ENCODE measurements at places on chromosomes 3 and 15.

- no peak for DNase-seq
These were observed 7.0 kb upstream of the BOC start for GRCh38 chr3:113204371-113204770.

GRCh38 chr3:50661321-50661837, 13.3 kb upstream of the DOCK3 start:
- DNase-seq, result no peak

DNA sequence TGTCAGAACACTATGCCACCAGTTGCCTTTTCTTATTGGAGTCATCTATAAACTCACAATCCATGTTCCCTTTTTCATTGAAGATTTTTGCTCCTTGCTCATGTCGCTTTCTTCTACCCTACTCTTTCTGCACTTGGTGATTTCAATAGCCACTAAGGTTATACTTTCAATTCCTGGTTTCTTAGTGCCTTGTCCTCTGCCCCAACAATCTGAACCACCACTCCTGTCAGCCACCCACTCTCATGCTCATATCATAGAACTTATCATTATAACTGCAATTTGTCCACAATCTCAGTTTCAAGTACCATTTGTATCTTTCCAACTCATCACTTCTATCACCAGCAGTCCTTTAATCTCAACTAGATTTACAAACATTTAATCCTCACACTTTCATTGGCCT, 10.0 kb upstream of the GRAMD1C start:
- no peak for DNase-seq

DNA sequence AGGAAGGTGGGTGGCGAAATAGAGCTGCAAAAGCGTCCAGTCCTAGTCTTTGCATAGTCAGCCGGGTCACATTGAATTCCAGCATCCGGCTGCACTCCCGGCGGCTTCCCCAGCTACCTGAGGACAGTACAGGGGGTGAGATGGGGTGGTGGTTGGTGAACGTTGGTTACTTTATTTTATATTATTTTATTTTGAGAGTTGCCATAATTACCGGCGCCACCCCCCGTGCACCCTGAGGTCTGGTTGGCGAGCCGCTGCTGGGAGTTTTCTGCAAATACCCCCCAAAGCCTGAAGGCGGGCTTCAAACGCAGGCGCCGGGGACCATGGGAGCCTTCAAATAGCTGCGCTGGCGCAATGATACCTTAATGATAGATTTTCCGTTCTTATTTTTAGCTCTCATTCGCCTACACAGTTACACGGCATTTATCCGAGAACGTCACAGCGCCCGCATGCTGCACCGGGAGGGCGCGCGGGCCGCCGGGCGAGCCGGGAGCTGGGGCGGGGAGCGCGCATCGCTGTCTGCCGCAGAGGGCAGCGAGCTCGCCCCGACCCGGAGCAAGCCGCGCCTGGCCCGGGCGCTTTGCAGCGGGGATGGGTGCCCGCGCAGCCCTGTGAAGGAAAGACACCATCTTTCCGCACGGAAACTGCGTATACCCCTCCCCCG, 756 bp upstream of the RASGRF1 start:
- DNase-seq, result peak; percentile 35

DNA sequence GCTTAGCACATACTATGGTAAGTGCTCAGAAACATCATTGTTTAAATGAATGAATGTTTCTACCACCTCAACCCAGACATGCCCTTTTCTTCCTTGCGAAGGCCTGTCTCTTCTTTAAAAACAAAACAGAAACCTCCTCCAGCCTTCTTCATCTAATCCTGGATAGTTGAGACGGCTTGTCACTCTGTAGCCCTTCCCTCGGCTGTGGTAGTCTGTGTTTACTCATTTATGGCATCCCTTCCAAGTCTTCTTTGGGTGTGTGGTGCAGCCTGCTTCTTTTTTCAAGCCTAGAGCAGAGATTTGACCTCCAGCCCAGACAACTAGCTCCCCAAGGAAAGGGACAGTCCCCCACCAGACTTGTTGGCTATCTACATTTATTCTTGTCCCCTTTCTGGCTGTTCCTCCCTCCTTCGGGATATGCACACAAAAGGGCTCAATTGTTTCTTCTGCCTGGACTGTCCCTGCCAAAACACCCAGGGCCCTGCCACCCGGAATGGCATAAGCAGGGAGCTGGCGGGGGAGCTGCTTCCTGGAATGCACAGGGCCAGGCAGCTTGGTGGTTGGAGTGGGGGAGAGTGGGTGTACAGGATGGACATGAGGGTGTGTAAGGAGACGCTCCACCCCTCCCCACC, 67.8 kb downstream of the ITGA11 start:
- DNase-seq, result peak; percentile 31

DNA sequence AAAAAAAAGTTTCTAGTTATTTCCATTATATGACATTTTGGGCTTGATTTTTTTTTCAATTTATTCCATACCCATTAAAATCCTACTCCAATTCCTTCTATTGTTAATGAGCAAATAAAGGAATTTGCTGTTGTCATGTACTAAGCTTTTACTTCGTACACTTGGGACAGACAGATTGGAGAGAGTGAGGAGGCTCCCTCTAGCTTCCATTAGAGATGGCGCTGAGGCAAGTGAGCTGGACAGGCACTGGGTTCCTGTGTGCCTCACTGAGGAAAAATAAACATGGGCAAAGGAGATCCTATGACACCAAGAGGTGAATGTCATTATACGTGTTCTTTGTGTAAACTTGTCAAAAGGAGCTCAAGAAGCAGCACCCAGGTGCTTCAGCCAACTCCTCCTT, 441.1 kb upstream of the MDFIC2 start:
- no peak for DNase-seq

DNA sequence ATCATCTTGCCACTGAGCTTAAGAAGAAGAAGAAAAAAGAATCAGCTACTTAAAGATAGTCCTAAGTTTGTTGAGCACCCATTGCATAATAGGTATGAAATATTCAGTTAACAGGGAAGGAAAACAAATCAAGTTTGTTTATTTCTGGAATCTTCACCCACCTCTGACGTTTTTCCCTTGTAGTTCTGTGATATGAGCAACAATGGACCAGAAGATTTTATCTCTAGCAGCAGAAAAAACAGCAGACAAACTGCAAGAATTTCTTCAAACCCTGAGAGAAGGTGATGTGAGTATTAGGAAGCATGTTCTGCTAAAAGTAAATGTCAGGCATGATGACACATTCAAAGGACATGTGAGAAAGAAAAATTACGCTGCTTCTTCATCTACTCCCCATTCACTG, 3.7 kb downstream of the FANCI start:
- DNase-seq, result no peak

DNA sequence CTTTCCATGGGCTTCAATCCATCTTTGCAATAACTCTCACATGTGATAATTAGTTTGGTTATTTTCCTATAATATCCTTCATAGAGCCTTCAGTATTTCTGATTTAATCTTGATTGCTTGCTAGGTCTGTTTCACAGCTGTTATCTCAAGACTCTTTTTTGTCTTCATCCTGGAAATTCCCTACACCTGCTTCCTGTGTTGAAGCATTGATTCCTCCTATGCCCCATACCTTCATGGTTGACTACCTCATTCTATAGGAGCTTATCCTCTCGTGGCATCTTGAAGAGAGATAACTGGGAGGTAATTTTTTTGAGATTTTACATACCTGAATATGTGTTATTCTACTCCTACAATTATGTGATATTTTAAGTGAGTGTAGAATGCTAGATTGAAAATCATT, 26.7 kb downstream of the PIK3CA start:
- no peak for DNase-seq

- DNase-seq, result no peak
These were observed 93.0 kb downstream of the RPL22L1 start for GRCh38 chr3:170776887-170777563.

DNA sequence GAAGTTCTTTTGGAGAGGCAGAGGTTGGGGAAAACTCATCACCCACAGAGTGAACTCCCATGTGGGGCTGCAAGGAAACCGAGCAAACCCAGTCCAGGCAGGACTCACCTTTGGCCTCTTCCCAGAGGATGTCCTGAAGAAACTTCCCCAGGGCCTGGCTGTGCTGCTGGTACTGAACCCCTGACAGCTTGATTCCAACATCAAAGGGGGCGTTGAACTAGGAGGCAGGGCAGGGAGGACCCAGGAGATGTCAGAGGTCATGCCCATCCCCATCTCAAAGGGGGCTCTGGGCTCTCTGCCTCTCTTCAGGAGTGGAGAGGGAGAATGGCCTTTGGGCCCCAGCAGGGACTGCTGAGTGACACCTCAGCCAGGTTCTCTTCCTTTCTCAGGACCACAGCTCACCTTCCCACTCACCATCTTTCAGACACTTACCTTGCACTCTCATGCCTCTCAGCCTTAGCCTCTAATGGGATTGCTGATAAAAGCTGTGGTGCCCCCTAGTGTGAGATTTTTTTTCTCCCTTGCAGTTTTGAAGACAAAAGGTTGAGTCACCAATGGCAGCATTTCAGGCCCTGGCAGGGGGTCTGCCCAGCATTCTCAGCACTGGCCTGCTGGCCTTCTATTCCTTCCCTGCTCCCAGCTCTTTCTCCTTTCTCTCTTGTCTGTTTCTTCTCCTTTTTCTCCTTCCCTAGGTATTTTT, 6.0 kb downstream of the GHRL start:
- peak; percentile 90 for DNase-seq

- no peak for DNase-seq
These were observed 30.4 kb downstream of the ZNF662 start for GRCh38 chr3:42936157-42936981.

GRCh38 chr15:95520511-95520910, 810.0 kb upstream of the NR2F2 start:
- no peak for DNase-seq

DNA sequence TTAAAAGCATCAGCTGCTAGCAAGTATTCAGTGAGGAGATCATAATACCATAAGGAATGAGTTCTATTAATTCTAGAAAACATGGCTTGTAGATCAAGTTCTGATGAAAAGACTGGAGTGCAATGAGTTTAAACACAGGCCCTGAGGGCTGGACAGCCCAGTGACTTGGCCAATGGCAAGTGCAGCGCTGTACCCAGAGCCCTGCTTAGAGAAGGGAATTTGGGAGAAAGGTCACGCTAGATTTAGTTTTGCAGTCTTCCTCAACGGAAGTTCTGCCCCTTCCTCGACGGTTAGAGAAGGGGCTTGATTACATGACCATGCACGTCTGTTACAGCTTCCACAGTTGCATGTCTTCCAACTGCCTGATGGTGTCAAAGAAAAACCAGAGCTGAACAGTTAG, 4.0 kb downstream of the TMEM212 start:
- no peak for DNase-seq

DNA sequence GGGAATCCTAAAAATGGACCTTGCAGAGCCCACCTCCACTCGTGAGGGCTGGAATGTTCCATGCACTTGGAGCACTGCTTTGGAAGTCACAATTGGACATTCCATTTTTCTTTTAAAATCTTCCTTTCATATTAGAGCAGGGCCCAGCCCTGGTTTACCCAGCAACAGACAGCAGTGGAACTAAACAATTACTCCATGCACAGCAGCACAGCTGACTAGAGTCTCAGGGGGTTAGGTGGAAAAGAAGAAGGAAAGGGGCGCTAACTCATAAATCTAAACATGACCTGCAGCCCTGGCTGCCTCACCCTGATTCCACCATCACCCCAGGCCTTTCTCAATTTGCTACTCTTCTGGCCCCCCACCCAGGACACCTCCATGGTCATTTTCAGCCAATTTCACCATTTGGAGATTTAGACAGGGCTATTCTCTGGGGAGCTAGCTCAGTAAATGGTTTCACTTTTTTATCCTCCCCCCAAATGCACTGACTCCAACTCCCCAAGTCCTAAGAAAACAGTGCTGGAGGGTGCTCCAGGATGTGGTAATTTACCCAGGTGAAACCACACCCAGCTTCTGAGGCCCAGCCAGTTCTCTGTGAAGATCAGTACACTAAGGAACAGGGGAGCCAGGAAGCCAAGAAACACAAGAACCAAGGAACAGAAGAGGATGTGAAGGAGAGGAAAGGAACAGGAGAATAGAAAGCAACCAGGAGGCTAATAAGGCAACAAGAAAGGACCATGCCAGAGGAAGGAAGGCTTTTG, 1.6 kb upstream of the LRRC31 start:
- no peak for DNase-seq

- DNase-seq, result peak; percentile 93
These were observed 1.4 kb upstream of the WNT5A start for GRCh38 chr3:55488398-55489055.

GRCh38 chr3:57046101-57046765, 14.2 kb upstream of the SPATA12 start:
- no peak for DNase-seq

DNA sequence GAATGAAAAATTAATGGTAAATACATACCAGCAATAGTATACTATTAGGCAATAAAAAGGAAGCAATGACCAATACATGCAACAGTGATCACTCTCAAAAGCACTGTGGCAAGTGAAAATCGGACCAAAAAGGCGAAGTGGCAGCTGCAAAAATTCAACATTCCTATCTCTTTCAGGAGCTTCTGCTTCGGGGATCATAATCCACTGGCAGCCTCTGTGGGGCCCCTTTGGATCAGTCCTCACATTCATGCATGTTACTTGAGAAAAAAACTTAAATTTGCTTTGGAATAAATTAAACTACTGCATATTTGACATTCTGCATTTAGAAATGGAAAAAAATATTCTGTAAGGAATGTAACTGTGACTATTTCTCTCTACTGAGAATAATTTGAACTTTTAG, 425.6 kb downstream of the NR2F2 start:
- no peak for DNase-seq

DNA sequence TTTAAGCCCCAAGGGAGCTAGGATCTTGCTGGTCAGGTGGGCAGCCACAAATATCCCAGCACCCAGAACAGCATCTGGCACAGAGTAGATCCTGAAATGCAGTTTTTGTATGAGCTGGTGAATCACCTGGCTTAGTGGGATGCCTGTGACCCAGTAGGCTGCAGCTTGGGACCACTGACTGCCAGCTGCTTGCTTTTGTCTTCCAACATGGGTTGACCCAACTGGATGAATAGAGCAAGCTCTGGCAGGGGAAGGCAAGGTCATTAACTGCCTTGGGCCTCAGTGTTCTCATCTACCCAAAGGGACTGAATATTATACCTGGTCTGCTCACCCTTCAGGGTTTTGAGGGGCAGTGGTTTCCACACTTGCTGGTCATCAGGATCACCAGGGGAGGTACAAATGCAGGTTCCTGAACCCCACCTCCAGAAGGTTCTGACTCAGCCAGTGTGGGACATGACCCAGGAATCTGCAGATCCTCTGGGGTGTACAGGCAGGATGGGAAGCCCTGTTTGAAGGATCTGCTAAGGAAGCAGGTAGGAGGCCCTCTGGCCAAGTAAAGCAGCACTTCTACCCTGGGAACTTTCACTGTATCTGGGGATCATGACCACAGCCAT, 55.4 kb downstream of the ITGA11 start:
- no peak for DNase-seq

DNA sequence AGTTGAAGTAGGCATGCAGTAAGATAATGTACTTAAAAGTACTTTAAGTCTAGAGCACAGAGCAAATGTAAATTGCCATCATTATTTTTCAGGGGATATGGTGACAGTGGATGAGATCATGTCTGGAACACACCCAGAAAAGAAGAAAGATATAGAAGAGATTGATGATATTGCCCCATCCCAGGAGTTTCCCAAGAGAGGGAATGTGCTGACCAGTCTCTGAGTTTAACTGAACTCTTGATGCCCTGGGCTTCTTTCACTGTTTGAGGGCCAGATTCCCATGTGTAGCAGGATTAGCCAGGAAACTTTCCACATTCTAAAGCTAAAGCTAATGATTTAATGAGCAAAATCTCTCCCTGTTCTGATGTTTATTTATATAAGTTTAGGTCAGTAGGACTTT, 366.8 kb upstream of the UMPS start:
- peak; percentile 93 for DNase-seq

Data from adipocyte (in vitro differentiated cells).